ENCODE measurements at places on chromosomes 3 and 15.
A peak's percentile ranks its signal among the peaks of the same experiment; 100 is the strongest.

DNA sequence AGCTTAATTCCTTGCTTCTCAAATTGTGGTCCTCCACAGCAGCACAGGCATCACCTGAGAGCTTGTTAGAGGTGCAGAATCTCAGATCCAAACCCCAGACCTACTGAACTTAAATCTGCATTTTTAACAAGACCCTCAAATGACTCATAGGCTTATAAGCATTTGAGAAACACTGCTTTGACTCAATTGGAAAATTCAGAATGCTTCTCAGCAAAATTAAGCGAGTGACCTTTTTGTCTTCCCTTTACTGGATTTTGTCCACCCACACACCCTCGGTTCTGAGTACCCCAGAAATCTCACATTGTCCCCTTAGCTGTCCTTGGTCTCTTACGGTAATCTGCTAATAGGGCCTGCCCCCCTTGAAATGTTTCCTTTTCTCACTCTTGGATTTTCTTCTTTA, 17.9 kb downstream of the CD80 start:
- no peak for DNase-seq

DNA sequence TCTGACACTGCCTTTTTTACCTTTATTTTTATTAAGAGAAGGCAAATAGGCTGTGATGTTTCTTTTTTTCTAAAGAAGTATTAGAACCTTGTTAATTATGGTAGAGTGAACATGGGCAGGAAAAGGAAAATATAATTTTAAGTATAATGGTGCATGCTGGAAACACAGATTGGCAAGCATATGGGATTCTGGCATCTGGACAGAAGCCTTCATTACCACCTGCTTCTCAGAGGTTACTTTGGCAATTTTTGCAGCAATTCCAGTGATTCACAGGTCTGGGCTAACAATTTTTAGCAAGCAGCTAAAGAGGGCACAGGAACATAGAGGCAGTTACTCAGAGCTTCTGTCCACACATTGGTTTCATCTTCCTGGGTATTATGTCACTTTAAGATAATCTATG, 258.3 kb downstream of the DIPK2A start:
- DNase-seq, result no peak

- peak; percentile 29 for DNase-seq
Measured at GRCh38 chr3:45929042-45929679, 14.1 kb upstream of the CXCR6 start.

DNA sequence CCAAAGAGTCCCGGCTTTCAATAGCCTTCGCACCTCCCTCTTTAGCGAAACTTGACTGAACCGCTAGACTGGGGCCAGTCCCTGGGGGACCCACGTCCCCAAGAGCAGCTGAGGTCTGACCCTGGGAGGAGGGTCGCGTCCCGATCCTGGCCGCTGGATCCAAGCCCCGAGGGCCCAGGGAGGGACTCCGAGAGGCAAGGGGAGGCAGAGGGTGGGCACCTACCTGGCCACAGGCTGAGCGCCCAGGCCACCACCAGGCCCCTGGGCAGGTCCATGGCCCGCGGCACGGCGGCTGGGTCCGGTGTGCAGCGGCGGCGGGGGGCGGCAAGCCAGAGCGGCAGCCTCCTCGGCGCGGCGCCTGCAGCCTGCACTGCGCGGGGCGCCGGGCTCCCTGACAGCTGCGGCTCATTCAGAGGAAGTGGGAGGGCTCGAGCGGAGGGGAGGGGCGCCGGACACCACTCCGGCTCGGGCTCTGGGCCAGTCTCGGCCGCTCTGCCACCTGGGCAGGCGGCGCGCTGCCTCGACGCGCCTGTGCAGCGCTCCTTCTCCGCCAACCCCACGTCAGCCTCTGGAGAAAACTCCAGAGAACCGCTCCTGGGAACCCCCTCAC, at the start of gene ITGA11:
TSS of gene ITGA11 (minus strand) at position 372 of the 610 bp plus-strand sequence. CDS start at position 275, 97 bp downstream.
- peak; percentile 82 for DNase-seq

- DNase-seq, result no peak
Measured at GRCh38 chr15:49962044-49962602, 156.9 kb downstream of the ATP8B4 start.

DNA sequence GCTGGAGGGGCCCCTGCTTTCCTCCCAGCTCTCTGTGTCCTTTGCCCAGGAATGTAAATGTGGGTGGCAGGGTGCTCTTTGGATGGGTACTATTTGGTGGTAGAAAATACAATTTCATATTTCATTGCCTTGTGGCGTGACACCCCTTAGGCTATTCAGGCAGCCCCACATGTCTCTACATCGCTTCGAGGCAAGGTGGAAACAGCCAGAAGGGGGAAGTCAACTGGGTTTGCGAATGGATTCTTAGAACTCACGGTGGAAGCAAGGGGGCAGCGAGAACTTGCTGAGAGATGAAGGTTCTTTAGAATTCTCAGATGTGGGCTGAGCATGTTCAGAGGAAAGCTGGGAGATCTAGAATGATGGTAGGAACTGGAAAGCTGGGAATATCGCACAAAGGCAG, 25.3 kb downstream of the PLA2G4D start:
- DNase-seq, result no peak

GRCh38 chr3:104696470-104696869, 670.2 kb upstream of the ALCAM start:
- DNase-seq, result no peak

- no peak for DNase-seq
Measured at GRCh38 chr3:193530231-193531165, 24.2 kb downstream of the ATP13A4 start.

GRCh38 chr15:64247906-64248541, 85.2 kb upstream of the PPIB start:
- peak; percentile 82 for DNase-seq

DNA sequence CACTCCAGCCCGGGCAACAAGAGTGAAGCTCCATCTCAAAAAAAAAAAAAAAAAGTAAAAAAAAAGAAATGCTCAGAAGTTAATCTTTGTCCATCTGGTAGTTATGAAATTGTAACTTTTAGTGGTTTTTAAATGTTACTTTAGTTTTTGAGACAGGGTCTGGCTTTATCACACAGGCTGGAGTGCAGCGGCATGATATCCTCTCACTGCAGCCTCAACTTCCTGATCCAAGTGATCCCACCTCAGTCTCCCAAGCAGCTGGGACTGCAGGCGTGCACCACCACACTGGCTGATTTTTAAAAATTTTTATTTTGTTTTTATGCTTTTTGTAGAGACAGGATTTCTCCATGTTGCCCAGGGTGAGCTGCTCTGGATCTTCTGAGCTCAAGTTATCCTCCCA, 1.3 kb downstream of the RNU5B-1 start:
- DNase-seq, result no peak

- DNase-seq, result no peak
Measured at GRCh38 chr3:148914936-148915690, 50.0 kb downstream of the CPA3 start.
